Suprapubic skin (tissue), 4 donors: ENCODE measurements at places on chromosomes 12 and 14.

DNA sequence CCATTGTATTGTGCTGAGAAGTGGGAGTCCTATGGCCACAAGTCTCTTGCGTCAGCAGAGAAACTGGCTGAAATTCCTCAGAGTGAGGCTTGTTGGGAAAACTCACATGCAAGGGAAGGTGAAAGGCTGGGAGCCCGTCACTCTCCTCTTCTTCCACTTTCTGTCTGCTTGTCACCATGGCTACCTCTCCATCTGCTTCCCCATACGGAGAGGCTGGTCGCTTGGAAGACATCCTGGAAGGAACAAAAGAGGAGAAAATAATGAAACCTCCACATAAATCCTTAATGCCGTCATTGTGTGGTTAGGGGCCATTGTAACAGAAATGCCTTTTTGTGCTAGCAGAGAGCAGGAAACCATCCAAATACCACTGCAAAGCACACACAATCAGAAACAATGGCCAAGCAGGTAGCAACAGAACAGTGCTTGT is 53.7 kb downstream of the SOX5 start:
- no peak for DNase-seq

DNA sequence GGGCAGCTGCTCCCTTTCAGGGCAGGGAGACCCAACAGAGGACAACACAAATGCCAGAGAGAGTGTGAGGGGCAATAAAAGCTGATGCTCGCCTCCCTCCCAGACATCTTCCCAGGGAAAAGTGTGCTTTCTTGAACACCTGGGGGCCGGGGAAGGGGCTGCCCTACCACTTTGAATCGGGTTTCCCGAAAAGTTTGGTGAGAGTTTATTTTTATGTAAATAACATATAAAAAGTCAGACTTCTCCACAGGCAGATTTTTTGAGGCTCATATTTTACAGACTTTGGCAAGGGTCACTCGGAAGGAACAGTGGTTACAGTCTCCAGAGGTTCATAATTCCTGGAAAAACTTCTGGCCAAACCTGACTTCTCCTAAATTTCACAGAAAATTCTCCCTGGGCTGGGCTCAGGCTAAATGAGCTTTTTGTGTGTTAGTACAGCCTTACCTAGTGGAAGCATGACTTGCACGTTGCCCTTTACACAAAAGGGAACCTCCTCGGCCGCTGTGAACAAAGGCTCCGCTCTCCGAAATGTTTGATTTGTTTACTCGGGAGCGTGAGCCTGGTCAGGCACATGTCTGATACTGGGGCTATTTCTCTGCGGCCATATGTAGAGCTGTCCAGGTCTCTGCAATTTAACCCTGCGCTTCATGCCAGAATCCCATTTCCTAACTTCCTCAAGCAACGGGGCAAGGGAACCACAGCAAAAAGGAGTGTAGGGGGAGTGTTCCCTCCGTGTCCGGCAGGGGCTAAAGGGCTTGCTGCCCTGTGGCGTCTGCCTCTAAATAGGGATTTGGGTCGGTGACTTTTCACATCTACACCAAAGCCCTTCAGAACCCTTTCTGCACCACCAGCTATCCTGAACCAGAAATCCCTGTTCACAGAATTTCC is 3.4 kb downstream of the RTL1 start:
- peak; percentile 39 for DNase-seq

DNA sequence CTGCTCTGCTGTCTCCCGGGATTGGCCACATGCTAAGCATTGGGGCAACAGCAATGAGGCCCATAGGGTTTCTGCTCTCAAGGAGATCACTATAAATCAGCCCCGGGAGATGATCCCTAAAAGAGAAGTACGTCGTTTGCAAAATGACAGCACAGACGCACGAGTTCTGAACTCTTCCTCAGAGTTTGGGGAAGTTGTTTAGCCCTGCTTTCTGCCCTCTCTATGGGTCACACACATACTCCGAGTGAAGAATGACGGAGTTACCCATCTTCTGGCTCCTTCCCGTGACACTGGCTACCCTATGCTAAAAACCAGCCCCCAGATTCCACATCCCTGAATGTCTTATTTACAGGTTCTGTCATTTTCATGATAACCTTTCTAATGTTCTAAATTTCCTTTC is 258.0 kb upstream of the PLEKHG7 start:
- no peak for DNase-seq

GRCh38 chr14:105465209-105466031 is 9.2 kb upstream of the CRIP2 start:
- DNase-seq: no peak

DNA sequence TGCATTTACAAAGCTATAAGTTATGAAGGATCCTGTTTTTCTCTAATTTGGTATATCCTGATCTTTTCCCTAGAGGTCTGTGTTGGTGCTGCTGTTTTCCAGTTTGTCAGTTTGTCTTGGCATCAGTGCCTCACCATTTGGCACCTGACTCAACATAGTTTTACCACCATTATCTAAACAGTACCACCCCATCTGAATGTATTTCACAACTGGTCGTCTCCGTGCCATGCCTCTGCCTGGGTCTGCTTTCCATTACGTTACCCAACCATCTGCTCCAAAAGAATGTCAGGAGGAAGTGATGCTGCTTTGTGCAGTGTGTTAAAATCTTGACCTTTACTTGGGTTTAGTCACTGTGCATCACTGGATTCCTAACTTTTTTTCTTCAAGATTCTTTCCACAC is 129.3 kb upstream of the RASSF8 start:
- DNase-seq: no peak

- DNase-seq: no peak
Measured at GRCh38 chr12:8827551-8828256, 5.3 kb downstream of the A2ML1 start.

GRCh38 chr12:25266497-25266896 is 15.8 kb upstream of the KRAS start:
- DNase-seq: no peak

- DNase-seq: no peak
Measured at GRCh38 chr14:70563869-70564268, 29.1 kb upstream of the ADAM20 start.

GRCh38 chr14:88515499-88516221 is 39.1 kb downstream of the PTPN21 start:
- DNase-seq: no peak

- DNase-seq: no peak
Measured at GRCh38 chr14:54129850-54130640, 173.4 kb upstream of the BMP4 start.

- DNase-seq: no peak
Measured at GRCh38 chr14:55843718-55844403, 263.9 kb downstream of the KTN1 start.

DNA sequence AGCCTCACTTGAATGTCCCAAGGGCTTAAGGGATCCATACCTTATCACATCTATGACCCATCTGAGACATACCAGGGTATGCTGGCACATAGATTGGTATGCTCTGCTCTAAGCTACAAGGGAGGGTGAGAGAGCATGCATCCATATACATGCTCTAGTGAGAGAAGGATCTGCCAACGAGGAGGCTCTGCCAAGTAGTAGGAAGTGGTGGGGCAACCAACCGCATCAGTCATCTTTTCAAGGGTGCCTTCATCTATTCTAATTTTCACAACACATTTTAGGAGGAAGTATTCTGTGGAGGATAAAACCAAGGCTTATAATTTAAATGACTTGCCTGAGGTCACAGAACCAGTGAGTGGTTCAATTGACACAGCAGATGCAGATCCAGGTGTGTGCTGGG is 6.6 kb upstream of the PPM1A start:
- no peak for DNase-seq

- DNase-seq: no peak
Measured at GRCh38 chr12:117412465-117413188, 51.2 kb upstream of the NOS1 start.

GRCh38 chr12:91854725-91855124 is 290.9 kb downstream of the BTG1 start:
- no peak for DNase-seq

DNA sequence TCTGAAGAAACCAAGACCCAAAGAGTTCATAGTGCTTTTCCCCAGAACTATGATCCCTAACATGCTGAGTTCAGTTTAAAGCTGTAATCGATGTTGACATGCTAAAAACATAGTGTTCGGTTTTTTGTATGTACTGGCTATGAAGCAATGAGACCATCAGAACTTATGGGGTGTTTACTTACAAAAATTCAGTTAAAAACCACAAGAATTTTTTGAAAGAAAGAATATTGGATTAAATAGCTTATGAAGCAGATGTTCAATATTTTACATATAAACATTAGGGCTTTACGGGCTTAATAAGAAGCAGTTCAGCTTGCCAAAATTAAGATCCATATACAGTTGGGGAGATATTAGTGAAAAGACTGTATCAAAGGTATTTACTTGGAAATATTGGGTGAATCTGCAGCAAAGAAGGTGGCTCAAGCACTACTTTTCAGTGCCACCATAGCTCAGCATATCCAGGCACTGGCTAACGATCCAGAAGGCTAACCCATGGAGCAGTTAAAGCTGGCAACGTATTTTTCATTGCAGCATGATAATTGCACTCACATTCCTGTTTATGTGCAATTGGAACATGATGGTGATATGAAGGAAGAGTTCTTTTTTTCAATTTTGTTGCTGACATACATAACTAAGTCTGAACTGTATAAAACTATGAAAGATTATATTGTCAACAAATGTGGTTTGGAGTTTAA is 125.9 kb downstream of the EFCAB11 start:
- no peak for DNase-seq

DNA sequence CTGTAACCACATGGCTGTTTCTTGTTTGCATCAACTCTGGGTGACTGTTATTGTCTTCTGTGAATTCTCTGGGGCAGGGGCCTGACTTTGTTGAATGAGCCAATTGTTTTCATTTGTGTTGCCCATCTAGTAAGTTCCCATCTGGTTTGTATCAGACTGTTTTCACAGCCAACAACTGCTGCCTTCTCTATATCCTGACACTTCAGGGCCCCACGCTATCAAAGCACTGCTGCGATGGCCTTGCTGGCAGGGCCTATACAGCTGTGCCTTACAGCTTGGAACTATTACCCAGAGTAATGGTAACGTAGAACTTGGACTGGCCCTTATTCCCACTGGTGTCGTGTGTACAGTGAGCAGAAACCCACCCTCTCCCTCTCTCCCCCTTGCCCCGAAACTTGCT is 104.3 kb upstream of the DACT1 start:
- no peak for DNase-seq

GRCh38 chr12:124397399-124397679 is 102.4 kb downstream of the RFLNA start:
- no peak for DNase-seq

- DNase-seq: no peak
Measured at GRCh38 chr12:120706029-120706428, 4.2 kb upstream of the UNC119B start.

DNA sequence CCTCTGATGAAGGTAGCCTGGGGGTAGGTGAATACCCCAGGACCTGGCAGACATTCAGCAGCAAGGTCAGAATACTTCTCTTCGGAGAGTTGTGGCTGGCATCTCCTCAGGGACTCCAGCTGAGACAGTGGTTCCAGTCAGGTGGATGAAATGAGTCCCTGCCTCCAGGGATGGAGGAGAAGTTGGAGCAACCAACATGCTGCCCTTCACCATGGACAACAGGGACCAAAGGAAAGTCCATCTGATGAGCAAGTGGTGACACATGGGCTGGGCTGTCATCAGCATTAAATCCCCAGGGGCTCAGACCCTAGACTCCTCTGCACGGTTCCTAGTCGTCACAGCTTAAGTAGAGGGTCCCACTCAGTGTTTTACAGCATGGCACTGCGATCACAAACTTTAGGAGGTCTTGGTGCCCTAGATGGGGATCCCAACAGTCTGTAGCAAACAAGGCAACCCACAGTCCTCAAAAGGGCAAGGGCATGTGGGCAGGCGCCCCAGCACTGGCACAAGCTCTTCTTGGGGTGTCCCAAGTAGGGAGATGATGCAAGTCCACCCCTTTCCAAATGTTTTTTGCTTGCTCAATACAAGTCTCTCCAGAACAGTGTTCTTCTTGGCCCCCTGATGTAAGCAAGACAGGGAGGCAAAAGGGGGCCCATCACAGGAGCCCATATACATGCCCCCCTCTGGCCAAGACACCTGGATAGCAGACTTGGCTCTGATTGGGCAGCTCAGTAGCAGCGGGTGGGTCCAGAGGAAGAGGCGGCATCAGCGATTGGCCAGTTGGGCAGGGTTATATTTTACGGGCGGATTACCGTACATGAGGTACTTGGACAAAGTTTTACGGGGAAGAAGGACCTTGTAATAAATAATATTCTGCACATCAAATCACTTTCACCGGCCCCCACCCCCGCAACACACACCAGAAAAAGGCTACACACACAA is 10.8 kb upstream of the CDH24 start:
- peak; percentile 48 for DNase-seq

- DNase-seq: no peak
Measured at GRCh38 chr14:44109036-44109435, 398.0 kb downstream of the FSCB start.
